ENCODE measurements at places on chromosomes 3 and 15. TPM values are rescaled to one million over a fixed set of nuclear protein-coding genes. Genes with fewer than 3 reads are reported as not detected.

DNA sequence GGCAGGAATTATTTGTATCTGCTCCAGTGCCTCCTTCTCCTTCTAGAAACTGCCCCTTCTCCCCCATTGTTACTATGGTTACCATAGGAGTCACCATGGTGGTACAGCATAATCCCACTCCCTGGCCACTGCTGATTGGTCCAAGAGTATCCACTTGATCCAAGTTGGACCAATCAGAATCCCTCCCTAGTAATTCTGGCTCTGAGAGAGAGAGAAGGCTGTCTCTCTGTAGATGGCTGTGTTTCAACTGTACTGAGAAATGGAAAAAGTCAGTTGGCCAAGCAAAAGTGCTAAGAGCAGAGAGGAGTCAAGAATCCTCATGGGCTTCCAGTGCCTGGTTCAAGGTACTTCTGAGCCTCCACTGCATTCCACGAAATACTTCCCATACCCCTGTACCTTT, 120.6 kb upstream of the SPATA12 start:
- DNase-seq: no peak

TLR9 gene
- under 0.01 TPM for total RNA-seq

DNA sequence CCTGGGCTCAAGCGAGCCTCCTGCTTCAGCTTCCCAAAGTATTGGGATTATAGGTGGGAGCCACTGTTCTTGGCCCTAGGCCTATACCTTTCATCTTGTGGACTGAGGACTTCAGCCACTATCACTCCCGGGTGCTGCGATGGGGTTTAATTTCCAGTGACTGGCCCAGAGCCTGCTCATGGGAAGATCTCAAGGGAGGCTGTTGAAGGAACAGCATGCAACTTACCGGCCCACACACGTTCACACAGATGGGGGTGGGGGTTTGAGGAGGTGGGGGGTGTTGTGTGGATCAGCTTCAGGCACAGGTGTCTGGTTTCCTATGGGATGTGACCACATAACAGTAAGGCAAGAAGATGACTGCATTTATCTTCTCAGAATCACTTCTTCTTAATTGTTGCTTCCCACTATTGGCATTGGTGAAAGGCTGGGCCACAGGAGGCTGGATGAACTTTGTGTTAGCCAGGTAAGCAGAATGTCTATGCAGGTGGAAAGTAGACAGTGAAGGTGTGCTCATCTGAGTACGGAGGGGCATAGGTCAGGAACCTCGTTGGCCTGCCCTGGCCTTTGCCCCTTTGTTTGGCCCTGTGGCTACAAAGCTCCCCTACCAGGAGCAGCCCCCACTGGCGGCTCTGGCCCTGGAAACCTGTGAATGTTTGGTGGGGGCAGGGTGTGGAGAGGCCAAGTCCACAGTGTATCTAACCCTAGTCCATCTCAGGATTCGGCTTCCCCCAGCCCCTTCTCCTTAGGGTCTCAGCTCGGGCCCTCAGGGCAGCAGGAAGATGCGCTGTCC, 1.4 kb upstream of the APBA2 start:
- no peak for DNase-seq

GRCh38 chr15:38134252-38134651, 118.4 kb upstream of the SPRED1 start:
- no peak for DNase-seq

A4GNT gene
- not detected for total RNA-seq

CPNE9 gene
- total RNA-seq: not detected

DNA sequence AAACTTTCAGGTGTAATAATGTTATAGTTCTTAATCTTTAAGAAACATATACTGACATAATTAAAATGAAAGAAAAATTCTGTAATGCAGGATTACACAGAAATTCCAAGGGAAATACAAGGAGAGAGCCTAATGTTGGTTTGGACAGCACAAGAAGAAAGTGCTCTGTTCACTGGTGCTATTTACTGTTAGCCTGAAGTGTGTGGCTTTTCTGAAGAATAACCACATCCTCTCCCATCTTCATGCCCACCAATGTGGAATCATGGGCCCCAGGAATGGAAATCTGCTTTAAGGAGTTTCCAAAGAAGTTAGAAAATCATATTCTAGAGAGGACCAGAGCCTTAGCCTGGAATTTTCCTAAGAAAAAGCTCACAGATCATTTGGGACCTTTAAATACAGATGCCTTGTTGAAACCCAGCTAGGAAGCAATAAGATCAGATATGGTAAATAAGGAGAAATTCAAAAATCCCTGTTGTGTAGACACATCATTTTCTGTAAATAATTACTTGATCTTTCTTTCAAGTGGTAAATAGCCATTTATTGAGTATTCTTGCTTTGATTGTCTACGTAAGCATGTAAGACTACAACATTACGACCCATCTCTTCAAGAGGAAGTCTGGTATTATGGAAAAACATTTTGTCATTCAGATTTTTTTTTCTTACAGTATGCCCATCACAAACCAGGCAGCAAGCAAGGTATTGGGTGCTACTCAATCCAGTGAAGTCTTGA, 10.3 kb upstream of the USP50 start:
- no peak for DNase-seq

DNA sequence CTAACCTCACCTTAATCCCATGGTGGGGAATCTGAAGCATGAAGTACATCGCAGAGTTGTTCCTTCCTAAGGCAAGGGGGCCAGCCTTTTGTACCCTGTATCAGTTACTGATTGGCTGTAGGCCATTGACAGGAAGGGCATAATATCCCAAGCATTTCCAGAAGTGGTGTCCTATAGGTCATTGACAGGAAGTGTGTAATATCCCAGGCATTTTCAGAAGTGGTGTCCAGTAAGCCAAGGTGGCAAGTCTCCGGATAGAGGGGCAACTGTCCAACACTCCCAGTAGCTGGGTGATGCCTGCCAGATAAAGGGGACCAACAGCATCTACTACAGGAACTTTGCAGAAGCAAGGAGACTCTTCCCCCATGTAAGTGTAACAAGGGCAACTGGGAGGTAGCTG, 52.1 kb upstream of the MYRIP start:
- DNase-seq: no peak

DNA sequence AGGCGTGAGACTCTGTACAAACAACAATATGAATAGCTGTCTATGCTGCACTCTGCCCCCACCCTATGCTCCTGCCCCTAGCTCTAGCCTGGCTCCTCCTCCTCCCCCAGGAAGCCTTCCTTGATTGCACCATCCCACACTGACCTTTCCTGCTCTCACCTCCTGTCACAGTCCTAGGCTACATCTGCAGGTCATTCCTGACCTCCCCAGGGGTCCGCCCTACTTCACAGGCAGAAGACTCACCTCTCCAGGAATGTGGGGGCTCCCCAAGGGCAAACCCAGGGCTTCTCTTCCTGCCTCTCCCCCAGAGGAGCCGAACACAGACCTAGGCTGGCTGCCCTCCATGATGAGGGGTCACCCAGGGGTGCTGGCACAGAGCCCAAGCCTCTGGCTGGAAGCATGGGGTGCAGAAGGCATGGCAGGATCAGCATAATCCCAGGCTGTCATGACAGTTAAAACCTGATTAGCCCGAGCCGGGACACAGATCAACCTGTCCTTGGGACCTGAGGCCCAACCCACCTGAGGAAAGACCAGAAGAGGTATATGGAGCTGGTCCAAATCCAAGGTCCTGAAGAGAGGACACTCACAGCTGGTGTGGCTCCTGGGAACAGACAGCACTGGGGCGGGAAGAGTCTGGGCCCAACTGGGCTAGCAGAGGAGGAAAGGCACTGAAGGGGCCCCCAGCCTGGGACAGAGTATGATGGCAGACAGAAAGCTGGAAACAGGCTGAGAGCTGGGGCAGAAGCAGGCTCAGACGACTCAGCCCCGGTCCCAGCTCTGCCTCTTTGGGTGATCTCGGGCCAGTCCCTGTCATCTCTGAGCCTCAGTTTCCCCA, 5.9 kb downstream of the SEMA7A start:
- DNase-seq: no peak

GRCh38 chr15:91860498-91860897, 7.0 kb downstream of the SLCO3A1 start:
- no peak for DNase-seq

- DNase-seq: no peak
Observed at GRCh38 chr3:105829229-105829628, 39.6 kb downstream of the CBLB start.

DNA sequence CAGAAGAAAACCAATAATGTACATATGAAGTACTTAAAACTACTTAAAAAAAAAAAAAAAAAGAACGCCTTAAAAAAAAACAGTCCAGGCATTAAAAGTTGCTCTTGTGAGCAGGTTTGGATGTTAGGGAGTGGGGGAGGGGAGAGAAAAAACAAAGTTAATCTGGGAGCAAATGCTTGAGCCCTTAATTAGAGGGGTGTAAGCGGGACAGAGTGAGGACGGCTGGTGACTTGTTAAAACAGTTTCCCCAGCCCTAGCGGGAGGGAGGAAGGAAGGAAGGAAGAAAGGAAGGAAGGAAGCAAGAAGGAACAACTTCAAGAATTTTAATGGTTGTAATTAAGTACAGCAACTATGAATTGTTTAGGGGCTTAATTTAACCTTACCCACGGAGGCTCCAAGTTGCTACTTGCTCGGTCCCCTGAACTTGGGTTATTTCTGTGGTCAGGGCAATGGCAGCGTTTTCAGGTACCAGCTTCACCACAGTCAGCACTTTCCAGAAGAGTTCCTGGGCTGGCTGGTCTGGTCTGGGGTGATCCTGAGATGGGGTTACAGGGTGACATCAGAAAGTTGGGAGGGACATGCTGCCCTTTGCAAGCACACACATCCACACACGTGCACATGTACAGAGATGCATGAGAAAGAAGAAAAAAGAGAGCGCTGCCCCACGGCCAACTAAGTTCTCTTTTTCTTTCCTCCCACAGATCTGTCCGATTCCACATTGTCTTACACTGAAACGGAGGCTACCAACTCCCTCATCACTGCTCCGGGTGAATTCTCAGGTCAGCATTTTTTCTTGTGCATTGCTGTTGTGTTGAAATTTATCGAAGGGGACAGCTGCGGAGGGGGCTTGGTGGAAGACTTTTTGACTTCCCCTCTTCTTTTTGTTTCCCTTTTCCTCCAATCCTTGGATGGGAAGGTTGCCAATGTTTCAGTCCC, 14.0 kb downstream of the SMAD6 start:
- no peak for DNase-seq

DNA sequence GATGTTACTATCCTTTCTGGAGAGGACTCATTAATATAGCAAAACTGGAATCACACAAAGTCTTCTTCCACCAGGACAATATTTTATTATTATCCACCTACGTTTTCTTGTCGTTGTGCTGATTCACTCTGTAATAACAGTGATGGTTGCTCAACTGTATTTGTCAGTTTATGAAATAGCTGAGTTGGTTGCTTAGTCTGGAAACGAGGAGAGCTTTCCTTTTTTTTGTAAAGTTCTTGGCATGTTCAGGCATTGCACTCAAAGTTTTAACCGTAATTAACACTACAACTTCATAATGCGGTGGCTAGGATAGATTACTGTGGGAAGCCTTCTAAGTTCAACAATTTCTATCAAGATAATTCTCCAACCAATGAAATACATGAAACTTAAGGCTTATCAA, 131.2 kb downstream of the RAP2B start:
- peak; percentile 68 for DNase-seq

GRCh38 chr3:188090620-188091309, 63.2 kb upstream of the LPP start:
- DNase-seq: no peak

DNA sequence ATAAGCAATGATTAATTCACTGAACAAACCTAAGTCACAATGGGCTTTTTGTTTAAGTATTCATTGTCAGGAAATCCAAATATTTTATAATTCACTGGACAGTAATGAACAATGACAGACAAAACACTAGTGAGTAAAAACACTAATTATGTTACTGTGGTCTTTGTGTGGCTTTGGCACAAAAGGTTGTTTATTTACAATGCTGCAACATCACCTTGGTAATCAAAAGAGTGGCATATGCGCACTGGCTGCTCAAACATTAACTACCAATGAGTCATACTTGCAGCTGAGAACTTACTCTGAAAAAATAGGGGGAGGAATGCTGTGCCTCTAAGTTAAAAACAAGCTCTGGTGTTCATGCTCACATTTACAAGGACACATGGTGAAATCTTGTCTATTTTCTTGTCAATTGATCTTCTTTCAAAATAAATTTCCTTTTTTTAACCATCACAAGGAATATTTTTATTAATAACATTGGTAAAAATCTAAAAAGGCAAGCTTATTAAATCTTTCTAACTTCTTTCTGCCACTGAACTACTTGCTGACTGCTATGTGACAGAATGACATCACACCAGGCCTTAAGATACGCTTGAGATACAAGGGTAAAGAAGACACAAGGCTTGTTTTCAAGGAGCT, 85.2 kb upstream of the PPIB start:
- peak; percentile 89 for DNase-seq

DNA sequence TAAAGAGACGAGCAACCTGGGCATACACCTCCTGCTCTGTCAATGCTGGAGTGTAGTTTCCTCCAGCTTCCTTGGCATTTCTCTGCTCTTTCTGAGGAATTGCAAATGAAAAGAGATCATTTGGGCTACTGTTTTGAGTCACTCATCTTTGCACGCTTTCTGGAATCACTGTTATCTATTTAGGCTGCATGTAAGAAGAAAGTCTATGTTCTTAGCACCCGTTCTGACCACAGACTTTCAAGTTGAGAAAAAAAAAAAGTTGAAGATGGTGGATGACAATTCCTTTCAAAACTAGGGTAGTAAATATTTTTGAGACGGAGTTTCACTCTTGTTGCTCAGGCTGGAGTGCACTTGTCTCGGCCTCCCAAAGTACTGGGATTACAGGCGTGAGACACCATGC, 41.3 kb downstream of the SIN3A start:
- no peak for DNase-seq

GRCh38 chr3:68033867-68034266, 379.5 kb upstream of the SUCLG2 start:
- DNase-seq: no peak

- DNase-seq: peak; percentile 70
Observed at GRCh38 chr15:47820057-47820746, 102.9 kb downstream of the SEMA6D start.

DNA sequence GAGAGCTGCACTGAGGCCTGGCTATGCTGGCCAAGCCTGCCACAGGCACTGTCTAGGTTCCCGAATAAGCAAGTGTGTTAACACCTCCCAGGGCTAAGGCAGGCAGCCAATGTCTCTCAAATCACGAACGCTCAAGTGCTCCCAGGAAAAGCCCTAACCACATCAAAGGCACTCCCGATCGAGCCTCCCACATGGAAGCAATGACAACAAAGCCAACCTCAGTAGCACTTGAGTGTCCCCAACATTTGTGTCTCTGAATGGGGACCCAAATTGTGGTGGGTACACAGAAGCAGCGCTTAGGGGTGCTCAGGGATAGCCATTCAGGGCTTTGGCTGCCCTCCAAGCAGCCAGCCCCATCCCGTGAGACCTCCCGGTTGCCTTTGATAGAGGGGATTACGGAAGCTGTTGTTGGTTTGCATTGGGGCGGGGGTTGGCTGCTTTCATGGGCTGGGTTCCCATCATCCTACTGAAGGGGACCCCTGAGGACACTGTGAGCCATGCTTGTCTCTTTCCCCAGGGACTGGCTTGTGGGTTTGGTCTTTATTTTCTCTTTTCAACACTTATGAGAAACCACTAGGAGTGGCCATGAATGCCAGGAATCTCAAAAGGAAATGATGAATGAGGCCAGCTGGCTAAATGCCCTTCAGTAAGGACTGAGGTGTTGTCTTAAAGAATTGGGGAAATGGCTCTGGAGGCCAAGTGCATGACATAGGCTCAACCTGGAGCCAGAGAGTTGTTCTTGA, 234.1 kb upstream of the FEZF2 start:
- DNase-seq: peak; percentile 59

GRCh38 chr3:53547327-53547726, 52.9 kb downstream of the CACNA1D start:
- DNase-seq: no peak

All from fibroblast of lung (primary cell).